ENCODE measurements at places on chromosomes 7 and 10.

DNA sequence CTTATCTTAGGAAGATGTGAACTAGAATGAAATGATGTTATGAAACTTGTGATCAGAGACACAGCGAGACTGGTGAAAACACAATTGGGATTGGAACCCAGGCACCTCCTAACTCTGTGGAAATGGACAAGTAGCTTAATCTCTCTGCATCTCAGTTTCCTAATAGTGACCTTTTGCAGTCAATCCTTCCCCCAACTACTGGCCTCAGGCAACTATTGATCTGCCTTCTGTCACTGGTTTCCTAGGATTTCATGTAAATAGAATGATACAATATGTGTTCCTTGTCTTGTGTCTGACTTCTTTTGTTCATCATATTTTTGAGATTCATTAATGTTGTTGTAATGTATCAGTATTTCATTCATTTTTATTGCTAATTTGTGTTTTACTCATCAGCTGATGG is 341.7 kb downstream of the REEP3 start:
- no peak for DNase-seq

DNA sequence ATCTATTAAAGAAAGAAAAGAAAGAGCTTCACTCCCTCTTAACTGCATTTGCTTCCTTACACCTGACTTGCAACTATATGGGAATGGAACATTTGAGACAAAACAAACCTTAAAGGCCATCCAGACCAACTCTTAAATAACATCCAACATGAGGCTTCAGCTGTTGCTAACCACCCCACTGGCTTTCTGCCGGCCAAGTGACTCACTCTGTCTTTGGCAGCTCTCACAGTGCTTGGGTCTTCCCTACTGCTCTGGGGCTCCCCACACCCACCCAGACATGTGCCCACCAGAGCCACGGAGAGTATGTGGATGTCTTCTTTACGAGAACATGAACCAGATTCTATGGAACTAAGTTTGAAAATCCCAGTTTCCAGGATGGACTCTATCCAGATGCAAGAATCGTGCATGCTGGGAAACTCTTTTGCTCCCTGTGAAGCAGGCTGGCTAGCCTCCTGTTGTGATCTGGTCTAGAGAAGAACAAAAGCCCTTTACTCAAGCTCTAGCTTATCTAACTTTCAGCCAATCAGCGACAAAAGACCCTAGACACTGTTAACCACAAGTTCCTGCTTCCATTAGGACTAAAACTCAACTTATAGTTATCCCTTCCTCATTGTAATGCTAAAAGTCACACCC is 245.7 kb downstream of the TCERG1L start:
- no peak for DNase-seq

DNA sequence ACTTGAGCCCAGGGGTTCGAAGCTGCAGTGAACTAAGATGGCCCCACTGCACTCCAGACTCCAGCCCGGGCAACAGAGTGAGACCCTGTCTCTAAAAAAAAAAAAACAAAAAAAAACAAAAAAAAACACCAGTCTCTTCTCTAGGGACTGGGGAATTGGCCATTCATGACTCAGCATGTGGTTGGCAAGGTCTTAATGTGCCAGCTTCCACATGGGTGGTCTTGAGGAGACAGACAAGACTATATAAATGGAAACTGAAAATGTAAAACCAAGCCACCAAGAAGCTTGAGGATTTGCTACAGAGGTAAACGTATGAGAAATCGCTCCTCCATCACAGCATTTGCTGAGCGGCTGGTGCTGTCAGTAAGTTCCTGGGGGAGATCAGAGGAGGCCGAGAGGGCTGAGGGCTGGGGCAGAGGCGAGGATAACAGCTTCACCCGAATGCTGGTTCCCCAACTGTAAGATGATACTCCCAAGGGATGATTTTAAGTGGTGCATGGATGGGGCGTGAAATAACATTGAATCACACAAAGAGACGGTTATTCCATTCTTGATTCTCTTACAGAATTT is 128.7 kb downstream of the C10orf105 start:
- no peak for DNase-seq

DNA sequence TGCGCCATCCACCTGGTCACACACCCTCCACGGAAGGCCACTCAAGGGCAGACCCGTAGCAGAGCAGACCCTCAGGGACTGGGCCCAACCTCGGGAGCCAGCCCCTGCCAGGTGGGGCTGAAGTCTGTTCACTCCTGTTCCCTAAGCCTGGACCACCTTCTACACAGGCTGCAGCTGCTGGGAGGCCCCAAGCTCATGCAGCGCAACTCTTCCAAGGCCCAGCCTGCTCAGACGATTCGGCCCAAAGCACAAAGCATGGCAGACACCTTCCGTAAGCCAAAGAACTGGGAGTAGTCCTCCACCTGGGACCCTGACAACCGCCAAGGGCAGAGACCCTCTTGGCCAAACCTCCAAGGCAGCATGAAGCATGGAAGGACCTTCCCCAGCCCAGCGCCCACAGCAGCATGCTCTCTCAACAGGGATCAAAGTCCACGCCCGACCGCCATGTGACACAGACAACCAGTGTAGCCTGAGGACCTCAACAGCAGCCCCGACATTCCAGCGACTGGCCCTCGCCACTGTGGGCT is 11.5 kb downstream of the SHH start:
- no peak for DNase-seq

DNA sequence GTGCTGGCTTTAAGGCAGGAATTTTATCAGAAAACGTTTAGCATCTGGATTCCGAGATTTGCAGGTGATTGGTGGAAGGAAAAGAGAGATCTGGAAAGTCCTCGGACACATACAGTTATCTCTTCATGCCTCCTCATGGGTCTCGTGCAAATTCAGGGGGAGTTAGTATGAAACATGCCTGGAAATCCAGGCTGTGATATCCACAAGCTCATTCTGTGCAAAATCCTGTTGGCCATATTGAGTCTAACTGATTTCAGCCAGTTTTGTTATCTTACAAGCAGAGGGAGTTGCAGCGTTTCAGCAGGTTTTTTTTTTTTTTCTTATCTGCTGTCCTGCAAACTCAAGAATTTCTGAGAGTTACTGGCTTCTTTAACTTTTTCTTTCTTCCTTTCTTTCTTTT is 411.5 kb downstream of the GALNT17 start:
- DNase-seq = no peak

- DNase-seq = no peak
These were observed 15.7 kb downstream of the GRID1 start for GRCh38 chr10:86350897-86351296.

- DNase-seq = no peak
These were observed 175.2 kb upstream of the GRB10 start for GRCh38 chr7:50957855-50958254.

DNA sequence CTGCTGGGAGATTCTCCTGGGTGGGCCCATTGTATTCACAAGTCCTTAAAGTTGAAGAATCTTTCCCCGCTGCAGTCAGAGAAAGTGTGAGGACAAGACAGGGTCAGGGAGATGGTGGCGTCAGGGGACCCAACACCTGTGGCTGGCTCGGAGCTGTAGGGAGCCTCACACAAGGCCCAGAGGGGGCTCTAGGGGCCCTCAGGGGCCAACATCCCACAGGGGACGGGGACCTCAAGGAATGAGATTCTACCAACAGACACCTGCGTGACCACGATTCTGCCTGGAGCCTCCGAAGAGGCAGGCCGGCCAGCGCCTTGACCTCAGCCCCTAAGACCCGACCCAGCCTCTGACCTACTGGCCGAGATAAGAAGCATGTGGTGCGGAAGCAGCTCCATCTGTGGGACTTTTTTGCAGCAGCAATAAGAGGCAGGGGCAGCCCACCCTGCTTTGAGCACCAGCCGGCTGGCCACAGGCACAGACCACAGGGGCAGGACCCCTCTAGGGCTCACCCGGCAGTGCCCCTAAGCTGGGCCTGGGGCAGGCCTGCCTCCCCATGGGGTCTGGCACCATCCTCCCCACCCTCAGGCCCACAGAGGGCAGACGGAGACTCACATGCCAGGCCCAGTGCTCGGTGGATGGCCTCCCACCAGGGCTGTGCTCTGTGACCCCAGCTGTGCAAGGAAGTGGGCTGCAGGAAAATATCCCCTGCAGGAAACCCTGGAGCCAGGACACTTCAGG is 13.2 kb downstream of the RASGEF1A start:
- no peak for DNase-seq

DNA sequence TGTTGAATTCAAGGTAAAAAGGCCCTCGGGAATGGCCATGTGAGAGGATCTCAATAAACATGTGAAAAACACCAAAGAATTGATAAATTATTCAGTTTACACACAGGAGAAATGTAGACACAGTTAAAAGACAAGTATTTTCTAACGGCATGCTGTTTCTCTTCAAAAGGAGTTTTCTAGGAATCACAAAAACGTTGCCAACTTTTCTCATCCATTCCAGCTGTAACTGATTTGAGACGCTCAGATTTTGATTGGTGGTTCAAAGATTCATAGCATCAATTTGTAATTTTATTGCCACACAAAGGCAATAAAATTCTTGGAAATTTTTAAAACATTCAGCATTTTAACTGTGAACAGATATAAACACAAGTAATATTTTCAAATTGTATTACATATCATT is 384.9 kb upstream of the PFKP start:
- no peak for DNase-seq

DNA sequence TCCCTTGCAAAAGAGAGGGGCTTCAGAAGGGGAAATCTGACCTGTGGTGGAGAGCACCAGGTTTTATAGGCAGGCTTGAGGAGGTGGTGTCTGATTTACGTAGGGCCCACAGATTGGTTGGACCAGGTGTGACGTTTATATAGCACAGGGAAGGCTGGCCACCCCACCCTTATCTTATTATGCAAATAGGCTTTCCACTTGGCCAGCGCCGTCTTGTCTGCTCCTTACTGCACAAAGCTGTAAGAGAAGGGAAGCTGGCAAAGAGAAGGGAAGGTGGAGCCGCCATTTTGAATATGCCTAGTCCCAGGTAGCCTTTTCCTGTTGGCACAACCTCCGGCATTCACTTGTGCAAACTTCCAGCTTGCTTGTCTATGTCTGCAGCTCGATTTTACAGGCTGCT is 221.4 kb downstream of the GATA3 start:
- DNase-seq = no peak

GRCh38 chr7:154965014-154965413 is 37.9 kb downstream of the PAXIP1 start:
- DNase-seq = no peak

DNA sequence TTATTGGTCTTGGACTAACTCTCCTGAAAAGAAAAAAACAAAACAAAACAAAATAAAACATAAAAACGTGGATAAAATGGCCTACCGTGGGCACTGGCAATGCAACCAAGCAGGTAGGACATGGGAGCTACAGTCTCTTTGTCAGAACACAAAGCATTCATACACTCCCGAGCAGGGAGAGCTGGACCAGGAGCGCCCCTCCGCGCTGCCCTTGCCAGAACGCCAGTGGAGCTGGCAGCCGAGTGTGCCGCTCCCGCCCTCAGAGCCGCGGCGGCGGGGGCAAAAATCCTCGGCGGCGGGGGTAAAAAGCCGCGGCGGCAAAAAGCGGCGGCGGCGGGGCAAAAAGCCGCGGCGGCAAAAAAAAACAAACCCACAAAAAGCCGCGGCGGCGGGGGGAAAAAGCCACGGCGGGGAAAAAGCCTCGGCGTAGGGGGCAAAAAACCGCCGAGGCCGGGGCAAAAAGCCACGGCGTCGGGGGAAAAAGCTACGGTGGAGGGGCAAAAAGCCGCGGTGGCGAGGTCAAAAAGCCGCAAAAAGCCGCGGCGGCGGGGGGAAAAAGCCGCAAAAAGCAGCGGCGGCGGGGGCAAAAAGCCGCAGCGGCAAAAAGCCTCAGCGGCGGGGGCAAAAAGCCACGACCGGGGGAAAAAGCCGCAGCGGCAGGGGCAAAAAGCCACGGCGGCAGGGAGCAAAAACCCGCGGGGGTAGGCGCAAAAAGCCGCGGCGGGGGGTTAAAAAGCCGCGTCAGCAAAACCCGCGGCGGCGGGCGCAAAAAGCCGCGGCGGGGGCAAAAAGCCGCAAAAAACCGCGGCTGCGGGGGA is 418.1 kb downstream of the ZNF716 start:
- DNase-seq = no peak

GRCh38 chr7:15839416-15840100 is 153.1 kb upstream of the MEOX2 start:
- no peak for DNase-seq

GRCh38 chr10:37643187-37643586 is 214.2 kb downstream of the ZNF248 start:
- no peak for DNase-seq

DNA sequence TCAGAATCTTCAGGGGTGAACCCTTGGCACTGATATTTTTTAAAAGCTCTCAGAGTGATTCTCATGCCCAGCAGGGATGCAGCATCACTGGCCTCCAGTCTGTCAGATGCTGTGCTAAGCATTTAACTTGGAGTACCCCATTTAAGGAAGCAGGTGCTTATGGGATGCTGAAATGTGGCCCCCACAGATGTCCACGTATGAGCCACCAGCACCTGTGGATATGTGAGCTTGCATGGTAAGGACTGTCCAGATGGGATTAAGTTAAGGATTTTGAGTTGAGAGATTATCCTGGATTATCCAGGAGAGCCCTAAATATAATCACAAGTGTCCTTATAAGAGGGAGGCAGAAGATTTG is 17.7 kb downstream of the CHST3 start:
- DNase-seq = no peak

DNA sequence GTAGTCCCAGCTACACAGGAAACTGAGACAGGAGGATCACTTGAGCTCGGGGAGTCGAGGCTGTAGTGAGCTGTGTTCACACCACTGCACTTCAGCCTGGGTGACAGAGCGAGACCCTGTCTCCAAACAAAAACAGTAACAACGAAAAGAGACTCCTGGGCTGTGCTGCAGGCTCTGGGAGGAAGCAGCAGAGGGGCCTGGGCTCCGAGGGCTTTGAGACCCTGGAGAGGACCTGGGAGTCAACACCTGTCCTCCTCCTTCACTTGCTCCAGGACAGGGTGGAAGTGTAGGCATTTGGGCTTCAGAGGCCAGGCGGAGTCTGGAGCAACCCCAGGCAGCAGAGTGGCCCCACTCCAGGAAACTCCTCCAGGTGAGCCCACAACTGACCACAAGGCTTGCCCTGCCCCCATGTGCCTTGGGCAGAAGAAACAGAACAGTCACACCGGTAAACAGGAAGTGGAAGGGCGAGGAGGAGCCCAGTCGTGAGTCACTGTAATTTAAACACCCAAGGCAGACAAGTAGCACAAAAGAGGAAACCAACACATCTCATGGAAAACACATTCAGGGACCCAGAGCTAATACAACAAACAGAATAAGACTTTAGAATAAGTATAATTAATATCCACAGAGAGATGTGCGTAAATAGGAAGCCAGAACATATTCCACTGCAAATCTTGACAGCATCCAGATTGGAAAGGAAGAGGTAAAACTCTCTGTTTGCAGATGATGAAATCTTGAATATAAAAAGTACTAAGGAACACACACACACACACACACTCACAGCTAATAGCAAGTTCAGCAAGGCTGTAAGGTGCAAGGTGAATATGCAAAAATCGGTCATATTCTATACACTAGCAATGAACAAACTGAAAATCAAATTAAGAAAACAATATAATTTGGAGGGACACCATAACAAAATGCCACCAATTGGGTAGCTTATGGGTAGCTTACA is 20.5 kb upstream of the RASGEF1A start:
- DNase-seq = no peak

- DNase-seq = peak; percentile 78
These were observed 12.3 kb upstream of the MYPN start for GRCh38 chr10:68096913-68097516.

- DNase-seq = peak; percentile 65
These were observed 695 bp upstream of the VDAC2 start for GRCh38 chr10:75209921-75210281.
